ENCODE measurements at places on chromosomes 16 and 17.

- no peak for DNase-seq
Measured at GRCh38 chr17:69434164-69434579, 19.7 kb downstream of the MAP2K6 start.

- DNase-seq, result no peak
Measured at GRCh38 chr17:61321344-61321743, 78.3 kb upstream of the TBX2 start.

- DNase-seq, result no peak
Measured at GRCh38 chr16:20614186-20615141, 38.3 kb upstream of the ACSM2B start.

GRCh38 chr17:7346761-7347614, 5.0 kb upstream of the KCTD11 start:
- no peak for DNase-seq

DNA sequence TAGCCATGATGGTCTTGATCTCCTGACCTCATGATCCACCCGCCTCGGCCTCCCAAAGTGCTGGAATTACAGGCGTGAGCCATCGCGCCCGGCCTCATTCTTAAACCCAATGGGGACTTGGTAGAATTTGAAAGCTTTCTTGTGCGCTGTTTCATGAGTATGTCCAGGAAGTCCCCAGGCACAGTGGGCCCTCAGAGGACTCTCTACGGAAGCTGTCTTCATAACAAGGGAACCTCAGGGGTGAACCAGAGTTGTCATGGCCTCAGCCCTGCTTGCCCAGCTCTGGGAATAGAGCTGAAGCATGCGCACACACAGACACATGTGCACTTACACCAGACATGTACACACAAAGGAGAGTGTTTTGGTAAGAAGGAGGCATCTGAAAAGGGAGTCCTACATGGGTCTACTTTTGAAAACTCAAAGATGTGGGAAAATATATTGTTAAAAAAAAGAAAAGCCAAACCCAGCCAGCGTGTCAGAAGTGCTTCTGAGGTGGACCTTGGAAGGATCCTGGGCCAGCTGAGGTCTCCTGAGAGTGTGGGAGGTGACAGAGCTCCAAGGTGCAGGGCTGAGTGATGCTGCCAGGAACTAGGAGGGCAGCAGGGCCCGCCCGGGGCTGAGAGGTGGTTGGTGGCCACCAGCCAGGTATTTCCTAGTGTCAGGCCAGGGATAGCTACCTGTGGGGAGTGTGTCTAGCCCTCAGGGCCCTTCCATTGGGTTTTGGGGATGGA, 54.6 kb downstream of the EPN2 start:
- DNase-seq, result no peak

DNA sequence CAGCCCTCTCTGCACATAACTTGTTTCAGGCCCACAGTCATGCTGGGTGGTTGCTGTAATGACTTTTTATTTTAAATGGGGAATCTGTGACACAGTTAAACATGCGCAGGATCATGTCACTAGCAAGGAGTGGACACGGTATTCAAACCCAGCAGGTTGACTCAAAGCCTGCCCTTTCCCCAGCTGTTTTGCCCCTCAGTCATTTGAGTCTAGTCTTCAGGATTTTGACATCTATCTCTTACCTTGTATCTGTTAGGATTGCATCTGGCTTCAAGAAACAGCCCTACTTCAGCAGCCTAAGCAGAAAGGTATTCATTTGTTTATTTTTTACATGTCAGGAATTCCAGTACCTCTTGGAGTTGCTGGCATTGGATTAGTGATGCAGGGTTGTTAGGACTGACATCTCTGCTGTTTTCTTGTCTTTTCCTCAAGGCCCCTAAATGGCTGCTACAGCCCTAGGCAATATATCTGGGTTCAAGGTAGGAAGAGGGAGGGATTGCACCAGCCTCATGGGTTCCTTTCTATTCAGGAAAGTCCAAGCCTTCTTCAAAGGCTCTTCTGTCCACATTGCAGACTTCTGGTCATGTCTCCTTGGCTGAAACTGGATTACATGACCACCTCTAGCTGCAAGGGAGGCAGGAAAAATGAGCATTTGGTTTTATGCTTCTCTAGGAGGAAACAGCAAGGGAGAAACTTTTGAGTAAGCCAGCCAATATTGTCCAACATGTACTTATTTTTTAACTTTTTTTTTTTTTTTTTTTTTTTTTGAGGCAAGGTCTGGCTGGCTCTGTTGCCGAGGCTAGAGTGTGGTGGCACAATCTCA, 22.8 kb downstream of the ABCC1 start:
- DNase-seq, result peak; percentile 41

All from SW 1271 (cell line).